Endodermal cell (in vitro differentiated cells): ENCODE measurements at places on chromosomes 1 and 21. TPM values are rescaled to one million over a fixed set of nuclear protein-coding genes. Genes with fewer than 3 reads are reported as not detected.
A peak's percentile ranks its signal among the peaks of the same experiment; 100 is the strongest.

The CRP gene
- total RNA-seq: 0.92 to 1.2 TPM (median 1.2 TPM) in 3 replicates

The BSDC1 gene
- 68.3 to 90.2 TPM (median 72.3 TPM) in 3 replicates for total RNA-seq

The CYP4A11 gene
- 0.24 and 0.59 TPM in 2 replicates for total RNA-seq

The OR14K1 gene
- not detected in 3 replicates for total RNA-seq

- no peak overlapping the region for H3K27ac ChIP-seq
- H3K36me3 ChIP-seq: no peaks in the 10 kb centered on the region
- no peak overlapping the region for H3K4me3 ChIP-seq
- no peak for DNase-seq
Observed at GRCh38 chr1:184952428-184952827, 21.9 kb downstream of the NIBAN1 start.

- H3K36me3 ChIP-seq: no peaks in the 10 kb centered on the region
- no peak overlapping the region for H3K4me3 ChIP-seq
Observed at GRCh38 chr1:84698151-84699110, 8.2 kb upstream of the SSX2IP start.

DNA sequence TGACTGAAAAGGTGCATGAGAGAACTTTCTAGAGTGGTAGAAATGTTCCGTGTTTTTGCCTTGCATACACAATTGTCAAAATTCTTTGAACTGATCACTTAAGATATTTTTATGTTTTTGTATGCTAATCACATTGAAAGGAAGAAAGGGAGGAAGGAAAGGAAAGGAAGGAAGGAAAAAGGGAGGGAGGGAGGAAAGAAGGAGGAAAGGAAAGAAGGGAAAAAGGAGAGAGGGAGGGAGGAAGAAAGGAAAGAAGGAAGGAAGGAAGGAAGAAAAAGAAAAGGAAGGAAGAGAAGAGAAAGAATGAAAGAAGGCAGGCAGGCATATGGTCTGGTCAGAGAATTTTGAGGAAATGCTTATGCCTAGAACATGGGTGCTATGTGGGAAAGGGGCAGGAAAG, 68.4 kb upstream of the PGBD5 start:
- H3K27ac ChIP-seq: no peak overlapping the region
- DNase-seq: no peak
- no peaks in the 10 kb centered on the region for H3K36me3 ChIP-seq

GRCh38 chr21:38156200-38156599, 100.6 kb upstream of the KCNJ15 start:
- H3K27me3 ChIP-seq: no peaks in the 10 kb centered on the region
- H3K36me3 ChIP-seq: no peaks in the 10 kb centered on the region
- no peak overlapping the region for H3K4me3 ChIP-seq

- H3K4me3 ChIP-seq: peak overlapping the region; percentile 77
- peak; percentile 91 for DNase-seq
- H3K27ac ChIP-seq: no peak overlapping the region
Observed at GRCh38 chr1:200038981-200039848, 11.7 kb downstream of the NR5A2 start.
